Daoy (cell line): ENCODE measurements at places on chromosomes 1 and 21.

- no peak for DNase-seq
These were observed 11.5 kb upstream of the LAPTM5 start for GRCh38 chr1:30768830-30769718.

DNA sequence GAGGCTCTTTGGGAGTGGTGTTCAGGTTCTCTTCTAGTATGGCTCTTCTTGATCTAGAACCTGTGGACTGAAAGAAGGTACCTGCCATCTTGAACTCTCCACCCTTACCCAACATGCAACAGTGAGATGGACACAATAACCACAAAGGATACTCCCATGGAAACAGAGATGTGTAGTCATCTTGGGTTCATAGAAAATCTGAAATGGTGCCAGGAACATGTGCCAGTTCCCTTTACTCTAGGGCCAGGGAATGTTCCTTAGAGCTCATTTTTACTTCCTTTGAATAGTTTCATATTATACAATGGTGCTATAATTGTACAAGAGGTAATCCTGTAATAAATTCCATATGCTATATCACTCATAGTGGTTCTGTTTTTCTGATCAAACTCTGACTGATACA is 13.2 kb upstream of the SCYL3 start:
- DNase-seq = no peak

GRCh38 chr1:170685166-170685565 is 21.2 kb downstream of the PRRX1 start:
- DNase-seq = peak; percentile 43

DNA sequence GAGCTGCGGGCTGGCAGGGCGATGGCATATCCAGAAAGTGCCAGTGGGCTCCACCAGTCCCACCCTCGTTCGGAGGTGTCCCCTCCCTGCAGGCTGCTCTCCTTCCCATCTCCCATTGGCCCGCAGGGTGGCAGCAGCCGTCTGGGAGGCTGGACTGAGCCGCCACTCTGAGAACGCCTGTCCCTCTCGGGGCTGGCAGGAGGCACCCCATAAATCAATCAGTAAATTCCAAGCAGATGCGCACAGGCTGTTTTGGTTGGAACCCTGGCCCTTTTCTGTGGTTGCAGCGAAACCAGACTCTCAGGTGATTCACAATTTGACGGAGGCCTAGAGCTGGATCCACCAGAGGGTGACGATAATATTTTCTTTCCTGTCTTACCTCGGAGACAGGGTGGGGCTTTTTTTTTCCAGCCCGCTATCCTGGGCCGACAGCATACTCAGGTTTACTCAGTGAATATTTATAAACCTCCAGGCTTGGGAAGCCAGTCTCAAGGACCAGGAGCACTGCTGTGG is 99.7 kb downstream of the GLIS1 start:
- peak; percentile 91 for DNase-seq

- no peak for DNase-seq
These were observed 7.2 kb upstream of the PLEKHG5 start for GRCh38 chr1:6498576-6499111.
